Stimulated activated CD4-positive, alpha-beta T cell treated with anti-CD3 and anti-CD28 coated beads, TNF-alpha, amount 100 ng/mL, for 1 hour (primary cell): ENCODE measurements at places on chromosomes 4 and X.

DNA sequence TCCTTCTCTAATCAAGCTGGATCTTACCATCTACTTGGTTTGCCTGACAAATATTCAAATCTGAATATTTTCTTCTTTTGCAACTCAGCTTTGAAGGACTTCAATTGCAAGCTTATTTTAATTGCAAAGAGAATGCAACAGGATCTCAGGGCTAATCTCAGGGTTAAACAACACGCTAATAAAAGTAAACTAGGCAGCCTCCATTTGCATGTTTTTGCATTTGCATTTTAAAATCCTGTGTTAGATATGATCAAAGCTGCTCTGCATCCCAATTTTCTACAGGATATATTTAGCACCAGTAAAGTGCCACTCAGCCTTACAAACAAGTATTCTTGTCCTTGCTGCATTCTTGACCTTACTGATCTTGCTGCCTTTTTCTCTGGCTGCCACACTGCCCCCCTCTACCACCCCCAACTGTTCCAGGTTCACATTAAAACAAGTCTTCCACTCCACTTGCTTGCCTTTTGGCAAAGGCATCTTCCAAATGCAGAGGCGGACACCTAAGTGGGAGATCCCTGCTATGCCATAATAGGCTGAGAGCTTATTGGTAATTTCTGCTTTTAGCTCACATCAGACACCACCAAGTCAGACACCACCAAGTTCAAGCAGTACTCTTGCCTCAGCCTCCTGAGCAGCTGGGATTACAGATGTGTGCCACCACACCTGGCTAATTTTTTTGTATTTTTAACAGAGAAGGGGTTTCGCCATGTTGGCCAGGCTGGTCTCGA lies 48.1 kb downstream of the GPRIN3 start:
- DNase-seq = no peak

DNA sequence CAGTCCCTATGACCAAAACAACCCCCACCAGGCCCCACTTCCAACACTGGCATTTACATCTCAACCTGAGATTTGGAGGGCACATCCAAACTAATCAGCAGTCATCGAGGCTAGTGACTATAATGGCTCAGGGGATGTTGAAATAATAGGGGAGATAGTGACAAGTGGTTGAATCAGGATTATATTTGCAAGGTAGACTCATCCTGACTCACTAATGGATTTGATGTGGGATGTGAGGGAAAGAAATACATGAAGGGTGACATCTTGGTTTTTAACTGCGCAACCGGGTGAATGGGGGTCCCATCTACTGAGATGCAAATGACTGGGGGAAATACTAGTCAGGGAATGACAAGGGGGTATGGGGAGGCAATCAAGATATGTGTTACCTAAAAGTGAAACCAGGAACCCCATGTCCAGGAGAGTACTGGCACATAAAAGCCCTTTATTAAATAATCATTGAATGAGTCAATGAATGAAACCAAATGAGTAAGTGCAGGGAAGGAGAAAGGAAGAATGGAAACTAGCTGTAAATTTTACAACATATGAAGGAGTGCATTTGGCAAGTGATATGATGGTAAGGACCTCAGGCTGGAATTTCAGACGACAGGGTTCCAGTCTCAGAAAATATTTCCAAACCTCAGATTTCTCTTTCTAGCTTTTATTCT lies 78.3 kb downstream of the PARM1 start:
- no peak for DNase-seq

- no peak for DNase-seq
Observed at GRCh38 chrX:25191403-25191802, 175.6 kb upstream of the ARX start.

- no peak for DNase-seq
Observed at GRCh38 chr4:181083757-181084361, 1159.3 kb upstream of the TENM3 start.

GRCh38 chrX:111348429-111348828 lies 63.6 kb downstream of the DCX start:
- no peak for DNase-seq

DNA sequence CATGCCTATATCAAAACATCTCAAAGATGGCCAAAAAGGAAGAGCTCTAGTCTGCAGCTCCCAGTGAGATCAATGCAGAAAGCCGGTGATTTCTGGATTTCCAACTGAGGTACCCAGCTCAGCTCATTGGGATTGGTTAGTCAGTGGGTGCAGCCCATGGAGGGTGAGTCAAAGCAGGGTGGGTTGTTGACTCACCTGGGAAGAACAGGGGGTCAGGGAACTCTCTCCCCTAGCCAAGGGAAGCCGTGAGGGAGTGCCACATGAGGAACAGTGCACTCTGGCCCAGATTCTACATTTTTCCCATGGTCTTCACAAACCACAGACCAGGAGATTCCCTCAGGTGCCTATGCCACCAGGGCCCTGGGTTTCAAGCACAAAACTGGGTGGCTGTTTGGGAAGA lies 57.3 kb upstream of the FGF16 start:
- DNase-seq = no peak

DNA sequence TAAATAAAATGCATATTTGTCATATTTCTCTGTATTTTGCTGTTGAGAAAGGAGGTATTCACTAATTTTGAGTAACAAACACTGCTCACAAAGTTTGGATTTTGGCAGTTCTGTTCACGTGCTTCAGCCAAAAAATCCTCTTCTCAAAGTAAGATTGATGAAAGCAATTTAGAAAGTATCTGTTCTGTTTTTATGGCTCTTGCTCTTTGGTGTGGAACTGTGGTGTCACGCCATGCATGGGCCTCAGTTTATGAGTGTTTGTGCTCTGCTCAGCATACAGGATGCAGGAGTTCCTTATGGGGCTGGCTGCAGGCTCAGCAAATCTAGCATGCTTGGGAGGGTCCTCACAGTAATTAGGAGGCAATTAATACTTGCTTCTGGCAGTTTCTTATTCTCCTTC lies 3.3 kb downstream of the HTT start:
- no peak for DNase-seq

DNA sequence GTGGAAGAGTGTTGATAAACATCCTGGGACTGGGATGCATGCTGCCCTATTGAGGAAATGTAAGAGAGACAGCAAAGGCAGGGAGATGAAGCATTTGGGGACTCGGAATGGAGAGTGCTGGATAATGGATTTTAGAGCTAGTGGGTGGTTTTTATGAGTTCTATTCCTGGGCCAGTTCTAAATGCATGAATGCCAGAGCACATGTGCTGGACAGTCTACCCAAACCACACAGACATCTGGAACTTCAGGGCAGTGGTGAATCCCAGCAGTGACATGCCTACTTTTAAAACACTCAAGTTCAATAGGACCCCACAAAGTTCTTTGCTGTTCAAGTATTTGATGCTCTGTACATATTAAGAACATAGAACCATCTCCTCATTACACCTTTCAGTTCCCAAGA lies 133.9 kb downstream of the CBR4 start:
- no peak for DNase-seq

DNA sequence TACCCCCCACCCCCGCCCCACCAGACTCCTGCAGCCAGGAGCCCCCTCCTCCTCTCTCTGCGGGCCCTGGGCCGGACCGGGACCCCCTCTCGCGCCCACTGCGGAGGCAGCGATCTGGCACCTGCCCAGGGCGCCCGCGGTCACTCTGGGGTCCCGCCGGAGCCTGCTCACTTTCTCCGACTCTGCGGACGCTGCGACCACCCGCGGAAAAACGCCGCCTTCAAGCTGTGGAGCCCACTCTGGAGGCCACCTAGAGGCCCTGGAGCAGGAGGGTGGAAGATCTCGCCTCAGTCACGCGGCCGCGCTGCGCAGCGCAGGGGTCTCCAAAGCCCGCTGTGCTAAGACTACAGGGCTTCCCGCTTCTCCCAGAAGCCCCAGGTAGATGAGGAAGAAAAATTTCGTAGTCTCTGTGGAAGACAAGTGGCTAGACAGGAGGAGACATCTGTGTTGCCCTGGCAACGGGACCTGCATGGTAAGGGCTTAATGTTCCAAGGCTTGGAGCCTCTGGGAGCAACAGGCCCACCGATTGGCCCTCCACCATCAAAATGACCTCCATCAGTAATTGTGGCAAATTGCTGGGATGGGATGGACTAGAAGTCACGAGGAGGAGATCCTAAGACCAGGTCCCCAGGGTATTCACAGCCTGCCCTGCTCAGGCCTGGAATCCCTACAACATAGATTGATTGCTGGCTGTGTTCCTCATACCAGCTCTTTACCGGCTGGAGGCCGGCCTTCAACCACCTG lies at the start of gene PNMA6F:
TSS of gene PNMA6F (minus strand) at position 387 of the 744 bp plus-strand sequence. CDS start 1,093 bp downstream, outside the sequence.
- DNase-seq = no peak

DNA sequence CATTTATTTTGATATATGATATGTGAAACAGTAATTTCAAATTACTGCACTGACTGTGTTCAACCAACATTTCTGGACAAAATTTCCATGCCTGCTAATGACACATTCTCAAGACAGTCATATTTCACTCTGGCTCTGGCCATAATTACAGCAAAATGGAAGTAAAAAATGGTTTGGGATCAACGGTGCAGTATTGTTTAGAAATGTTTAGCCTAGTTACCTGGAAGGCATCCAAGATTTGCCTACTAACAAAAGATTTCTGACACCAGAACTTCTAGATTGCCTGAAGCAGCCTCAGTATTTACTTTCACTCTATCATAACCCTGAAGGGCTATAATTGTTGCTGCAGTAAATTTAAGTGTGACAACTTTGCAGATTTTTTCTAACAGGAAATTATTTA lies 416.3 kb downstream of the PCDH10 start:
- DNase-seq = no peak

- DNase-seq = no peak
Observed at GRCh38 chr4:14054391-14054790, 426.9 kb upstream of the BOD1L1 start.

DNA sequence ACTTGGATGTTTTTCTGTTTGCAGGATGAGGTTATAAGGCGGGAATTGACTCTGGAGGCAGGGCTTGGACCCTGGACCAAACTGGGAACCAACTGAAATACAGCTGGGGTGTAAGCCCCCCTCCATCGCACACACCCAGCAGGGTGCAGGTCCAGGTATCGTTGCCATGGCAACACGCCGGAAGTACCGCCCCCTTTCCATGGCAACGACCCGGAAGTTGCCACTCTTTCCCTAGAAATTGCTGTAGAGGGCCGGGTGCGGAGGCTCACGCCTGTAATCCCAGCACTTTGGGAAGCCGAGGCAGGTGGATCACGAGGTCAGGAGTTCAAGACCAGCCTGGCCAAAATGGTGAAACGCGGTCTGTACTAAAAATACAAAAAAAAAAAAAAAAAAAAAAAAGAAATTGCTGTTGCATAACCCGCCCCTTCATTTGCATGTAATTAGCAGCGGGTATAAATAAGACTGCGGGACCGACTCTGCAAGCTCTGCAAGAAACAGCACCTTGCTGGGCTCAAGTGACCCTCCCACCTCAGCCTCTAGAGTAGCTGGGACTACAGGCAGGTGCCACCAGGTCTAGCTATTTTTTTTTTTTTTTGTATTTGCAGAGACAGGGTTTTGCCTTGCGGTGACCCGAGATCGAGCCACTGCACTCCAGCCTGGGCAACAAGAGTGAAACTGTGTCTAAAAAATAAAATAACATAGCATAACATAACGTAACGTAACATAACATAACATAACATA lies 139.6 kb downstream of the CRLF2 start:
- no peak for DNase-seq

DNA sequence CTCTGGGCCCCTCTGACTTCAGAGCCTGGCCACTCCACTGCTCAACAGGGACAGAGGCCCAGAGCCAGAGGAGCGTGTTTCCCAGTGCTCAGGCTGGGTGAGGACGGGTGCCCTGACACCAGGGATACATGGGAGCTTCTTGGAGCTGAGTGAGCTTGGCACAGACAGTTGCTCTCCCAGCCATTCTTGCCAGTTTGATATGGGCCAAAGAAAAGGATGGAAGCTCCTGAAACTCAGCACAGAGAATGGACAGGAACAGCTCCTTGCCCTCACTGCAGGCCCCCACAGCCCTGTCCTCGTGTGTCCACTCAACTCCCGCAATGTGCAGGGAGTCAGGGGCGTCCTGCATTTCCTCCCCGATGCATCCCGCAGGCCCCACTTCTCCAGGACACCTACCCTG lies 38.8 kb downstream of the NSG1 start:
- DNase-seq = no peak

DNA sequence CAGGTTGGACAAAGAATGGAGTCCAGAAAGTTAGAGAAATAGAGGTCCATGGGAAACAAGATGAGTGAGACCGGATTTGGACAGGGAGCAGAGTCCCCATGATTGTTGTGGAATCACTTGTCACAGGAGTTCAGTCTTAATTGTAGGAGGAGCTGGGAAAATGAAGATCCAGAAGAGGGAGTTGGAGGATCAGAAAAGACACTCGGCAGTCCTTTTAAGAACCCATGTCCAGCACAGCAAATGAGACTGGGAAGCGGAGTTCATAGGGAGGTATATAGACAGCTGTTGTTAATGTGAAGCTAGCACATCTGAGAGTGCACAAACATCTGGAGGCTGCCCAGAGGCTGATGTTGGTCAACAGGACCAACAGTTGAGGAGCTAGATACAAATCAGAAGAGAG lies 111.4 kb upstream of the RXFP1 start:
- no peak for DNase-seq

- no peak for DNase-seq
Observed at GRCh38 chrX:73563738-73564068, 706 bp downstream of the CHIC1 start.

DNA sequence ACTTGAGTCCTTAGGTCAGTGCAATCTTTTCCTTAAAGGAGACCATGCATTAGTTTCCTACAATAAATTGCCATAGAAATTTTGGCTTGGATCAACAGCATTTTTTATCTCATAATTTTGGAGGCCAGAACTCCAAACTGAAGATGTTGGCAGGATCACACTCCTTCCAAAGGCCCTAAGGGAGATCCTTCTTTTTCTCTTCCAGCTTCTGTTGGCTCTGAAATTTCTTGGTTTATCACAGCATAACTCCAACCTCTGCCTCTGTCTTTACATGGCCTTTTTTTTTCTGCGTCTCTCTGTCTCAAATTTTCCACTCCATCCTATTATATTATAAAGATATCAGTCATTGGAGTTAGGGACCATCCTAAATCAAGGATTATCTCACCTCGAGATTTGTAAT lies 282.2 kb downstream of the STIM2 start:
- no peak for DNase-seq

DNA sequence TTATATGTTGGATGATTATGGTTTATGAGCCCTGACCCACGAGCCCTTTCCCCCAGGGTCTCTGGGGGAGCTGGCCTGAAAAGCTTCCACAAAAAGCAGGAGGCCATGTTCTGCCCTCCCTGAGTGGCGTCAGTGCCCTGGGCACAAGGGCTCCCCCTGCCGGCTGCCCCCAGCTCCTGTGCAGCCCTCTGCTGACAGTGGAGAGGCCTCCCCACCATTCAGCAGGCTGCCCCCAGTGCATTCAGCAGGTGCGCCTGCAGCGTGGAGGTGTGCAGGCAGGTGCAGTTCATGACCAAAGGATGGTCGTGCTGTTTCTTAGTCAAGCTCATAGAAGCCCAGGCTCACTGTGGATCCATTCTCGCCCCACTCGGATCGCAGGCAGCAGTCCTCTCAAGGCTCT lies 12.5 kb upstream of the S100P start:
- DNase-seq = no peak

- DNase-seq = no peak
Observed at GRCh38 chrX:21856504-21856903, 717 bp downstream of the YY2 start.

GRCh38 chr4:112637552-112637866 lies 566 bp downstream of the LARP7 start:
- no peak for DNase-seq
